ENCODE measurements at places on chromosomes 11 and 22.

- DNase-seq, result no peak
Measured at GRCh38 chr11:130601141-130601540, 152.7 kb downstream of the ADAMTS15 start.

- no peak for DNase-seq
Measured at GRCh38 chr11:15150507-15150906, 35.8 kb downstream of the INSC start.

DNA sequence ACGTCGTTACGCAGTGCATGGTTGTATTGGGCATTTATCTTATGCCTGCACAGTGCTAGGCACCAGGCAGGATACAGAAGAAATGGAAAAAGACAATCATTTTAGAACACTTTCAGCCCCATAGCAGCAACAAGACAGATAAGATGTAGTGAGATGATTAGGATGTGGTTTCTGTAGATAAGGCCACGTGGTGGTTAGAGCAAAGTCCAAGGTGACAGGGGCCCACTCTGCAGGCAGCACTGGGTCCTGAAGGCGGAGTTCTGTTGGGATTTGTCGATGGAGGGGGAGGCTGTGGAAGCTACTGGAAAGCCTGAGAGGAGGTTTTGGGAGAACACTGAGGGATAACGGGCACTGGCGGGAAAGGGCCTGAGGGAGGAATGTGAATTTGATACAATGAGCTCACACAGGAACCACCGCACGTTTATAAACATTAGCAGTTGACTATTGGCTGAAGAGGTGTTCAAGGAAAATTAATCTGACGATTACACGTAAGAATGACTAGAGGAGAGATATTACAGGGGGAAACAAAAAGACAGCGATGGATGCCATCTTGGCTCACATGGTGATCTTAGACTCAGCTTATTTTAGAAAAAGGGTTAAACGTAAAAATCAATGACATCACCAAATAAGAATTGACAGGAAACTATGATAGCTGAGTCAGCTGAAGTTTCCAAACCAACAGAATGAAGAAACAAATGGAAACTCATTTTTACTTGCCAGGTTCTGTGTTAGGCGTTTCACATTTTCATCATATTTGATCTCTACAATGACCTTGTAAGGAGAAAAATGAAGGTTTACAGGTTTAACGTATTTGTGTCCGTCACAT lies 551.0 kb downstream of the OPCML start:
- no peak for DNase-seq

DNA sequence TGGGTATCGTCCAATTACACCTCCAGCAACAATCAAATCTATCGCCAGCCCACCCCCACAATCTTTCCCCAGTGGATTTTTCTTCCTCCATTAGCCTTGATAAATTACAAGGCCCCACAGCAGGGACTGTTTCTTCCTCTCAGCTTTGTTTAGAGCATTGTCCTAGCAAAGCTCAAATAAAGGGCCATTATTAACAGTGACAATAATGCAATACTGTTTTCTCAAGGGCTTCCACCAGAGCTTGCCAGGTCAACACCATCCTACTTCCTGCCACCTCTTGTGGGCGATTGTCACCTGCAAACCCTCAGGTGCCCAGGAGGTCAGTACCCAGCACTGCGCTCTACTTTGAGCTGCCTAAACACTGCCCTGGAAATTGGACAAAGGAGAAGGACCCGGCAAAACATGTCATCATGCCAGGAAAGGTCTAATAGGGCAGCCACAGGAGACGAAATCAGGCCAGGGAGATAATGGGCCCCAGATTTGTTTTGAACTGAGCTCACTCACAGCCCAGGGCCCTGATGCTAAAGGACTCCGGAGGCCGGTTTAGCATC lies 95.2 kb downstream of the ABTB2 start:
- DNase-seq, result no peak
